ENCODE measurements at places on chromosomes 5 and 9.

DNA sequence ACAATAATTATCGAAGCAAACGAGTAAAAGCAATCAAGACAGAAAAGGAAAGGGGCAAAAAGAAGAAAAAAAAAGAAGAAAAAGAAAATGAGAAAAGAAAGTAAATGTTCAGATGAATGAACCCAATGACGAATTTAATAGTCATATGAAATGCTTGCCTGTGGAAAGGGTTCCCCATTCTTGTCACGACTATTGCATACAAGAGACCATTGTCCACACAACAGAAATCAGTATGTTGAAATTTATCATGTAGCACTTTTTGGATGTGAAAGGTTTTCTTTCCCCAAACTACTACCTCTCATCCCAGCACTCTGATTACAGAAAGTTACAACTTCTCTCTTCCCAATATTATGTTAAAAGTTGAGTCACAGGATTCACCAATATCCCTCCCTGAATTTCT, 162.4 kb downstream of the ZDHHC21 start:
- DNase-seq, result no peak

DNA sequence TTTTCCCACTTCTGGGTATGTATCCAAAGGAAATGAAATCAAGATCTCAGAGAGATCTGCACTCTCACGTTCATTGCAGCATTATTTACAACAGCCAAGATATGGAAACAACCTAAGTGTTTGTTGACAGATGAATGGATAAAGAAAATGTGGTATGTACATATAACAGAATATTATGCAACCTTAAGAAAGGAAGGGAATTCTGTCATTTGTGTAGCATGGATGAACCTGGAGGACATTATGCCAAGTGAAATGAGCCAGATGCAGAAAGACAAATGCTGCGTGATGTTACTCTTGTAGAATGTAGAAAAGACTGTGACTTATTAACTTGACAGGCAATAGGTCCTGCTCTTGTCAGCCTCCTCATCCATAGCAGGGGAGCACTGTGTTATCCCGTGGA, 31.4 kb downstream of the PPARGC1B start:
- DNase-seq, result no peak

DNA sequence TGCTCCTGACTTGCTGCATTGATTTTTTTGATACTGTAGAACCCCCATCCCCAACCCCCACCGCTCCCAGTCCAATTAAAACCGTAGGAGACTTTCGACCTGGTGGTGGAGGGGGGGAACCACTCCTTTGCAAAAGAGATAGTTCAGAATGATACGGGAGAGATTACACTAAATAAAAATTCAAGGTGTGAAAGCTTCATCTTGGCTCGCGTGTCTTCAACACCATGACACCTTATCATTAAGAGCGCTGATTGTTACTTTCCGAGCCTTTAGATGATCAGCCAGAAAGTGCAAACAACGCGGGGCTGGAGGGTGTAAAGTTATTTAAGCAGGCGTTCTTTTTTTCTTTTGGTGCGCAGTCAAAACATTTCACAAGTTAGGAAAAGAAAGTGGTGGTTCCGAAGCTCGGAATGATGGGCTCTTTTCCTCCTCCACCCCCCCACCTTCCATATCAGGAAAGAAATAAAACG, 1.3 kb upstream of the ZNF462 start:
- no peak for DNase-seq

DNA sequence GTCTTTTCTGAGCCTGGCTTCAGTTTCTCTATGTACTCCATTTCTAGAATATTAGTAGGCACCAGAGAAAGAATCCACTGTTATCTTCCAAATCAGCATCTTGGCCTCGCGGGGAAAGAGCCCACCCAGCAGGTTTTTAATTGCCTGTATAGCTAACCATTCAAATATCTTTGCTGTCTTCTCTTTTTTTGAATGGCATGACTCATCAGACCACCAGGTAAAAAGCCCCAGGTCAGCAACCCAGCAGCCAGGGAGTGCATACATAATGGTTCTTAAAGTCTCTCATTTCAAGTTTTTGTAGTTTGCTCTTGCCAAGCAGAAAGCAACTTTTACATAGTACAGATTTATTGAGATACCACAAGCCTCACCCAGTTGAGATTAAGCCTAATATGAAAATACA, 50.7 kb downstream of the TMEM167A start:
- DNase-seq, result no peak

DNA sequence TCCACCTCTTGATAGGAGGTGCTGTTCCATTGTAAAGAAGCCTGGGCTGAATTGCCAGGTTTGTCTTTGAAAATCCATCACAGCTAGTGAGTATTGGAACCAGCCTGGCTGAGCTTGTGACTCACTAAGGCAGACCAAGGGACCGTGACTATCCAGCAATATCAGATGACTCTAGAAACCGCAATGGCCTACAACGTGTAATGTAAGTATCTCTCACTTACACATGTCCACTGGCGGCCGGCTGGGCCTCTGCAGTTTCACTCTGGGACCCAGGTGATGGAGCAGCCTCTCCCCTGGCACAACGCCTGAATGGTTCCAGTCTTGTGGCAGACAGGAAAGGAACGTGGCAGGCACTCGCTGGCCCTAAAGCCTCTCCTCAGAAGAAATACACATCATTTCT, 3.1 kb upstream of the HRH2 start:
- no peak for DNase-seq

GRCh38 chr9:137951597-137952490, 74.3 kb downstream of the CACNA1B start:
- no peak for DNase-seq

- DNase-seq, result peak; percentile 66
Observed at GRCh38 chr9:137502008-137502911, 43.1 kb upstream of the NSMF start.

GRCh38 chr9:15935661-15936305, 382.9 kb downstream of the CCDC171 start:
- no peak for DNase-seq

- no peak for DNase-seq
Observed at GRCh38 chr5:174531782-174532191, 192.6 kb upstream of the MSX2 start.

GRCh38 chr5:32329395-32329834, 16.7 kb upstream of the MTMR12 start:
- DNase-seq, result peak; percentile 58

- DNase-seq, result no peak
Observed at GRCh38 chr5:62661126-62661525, 82.5 kb downstream of the LRRC70 start.

GRCh38 chr5:7881091-7881490, 12.1 kb downstream of the MTRR start:
- DNase-seq, result no peak

GRCh38 chr9:68727636-68728035, 22.6 kb downstream of the PIP5K1B start:
- no peak for DNase-seq

DNA sequence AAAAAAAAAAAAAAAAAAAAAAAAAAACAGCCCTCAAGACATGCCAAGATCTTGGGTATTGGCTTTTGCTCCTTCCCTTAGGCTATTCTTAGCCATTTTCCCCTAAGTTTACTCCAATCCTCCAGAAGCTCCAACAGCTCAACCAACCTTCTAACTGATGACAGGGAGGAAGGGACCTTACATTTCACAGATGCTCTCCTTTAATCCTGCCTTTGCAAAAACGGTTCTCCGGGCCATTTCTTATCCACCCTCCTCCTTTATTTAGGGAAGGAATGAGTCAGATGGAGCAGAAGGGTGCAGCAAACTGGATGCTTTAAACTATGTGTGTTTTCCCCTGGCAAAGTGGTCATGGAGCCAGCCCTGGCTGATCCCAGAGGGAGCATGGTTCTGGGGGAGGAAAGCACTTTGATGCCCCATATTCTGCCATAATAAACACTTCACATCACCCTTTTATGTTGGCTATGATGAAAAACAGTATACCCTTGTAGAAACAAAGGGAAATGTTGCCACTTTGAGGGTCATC, 369.4 kb upstream of the DMAC1 start:
- no peak for DNase-seq

DNA sequence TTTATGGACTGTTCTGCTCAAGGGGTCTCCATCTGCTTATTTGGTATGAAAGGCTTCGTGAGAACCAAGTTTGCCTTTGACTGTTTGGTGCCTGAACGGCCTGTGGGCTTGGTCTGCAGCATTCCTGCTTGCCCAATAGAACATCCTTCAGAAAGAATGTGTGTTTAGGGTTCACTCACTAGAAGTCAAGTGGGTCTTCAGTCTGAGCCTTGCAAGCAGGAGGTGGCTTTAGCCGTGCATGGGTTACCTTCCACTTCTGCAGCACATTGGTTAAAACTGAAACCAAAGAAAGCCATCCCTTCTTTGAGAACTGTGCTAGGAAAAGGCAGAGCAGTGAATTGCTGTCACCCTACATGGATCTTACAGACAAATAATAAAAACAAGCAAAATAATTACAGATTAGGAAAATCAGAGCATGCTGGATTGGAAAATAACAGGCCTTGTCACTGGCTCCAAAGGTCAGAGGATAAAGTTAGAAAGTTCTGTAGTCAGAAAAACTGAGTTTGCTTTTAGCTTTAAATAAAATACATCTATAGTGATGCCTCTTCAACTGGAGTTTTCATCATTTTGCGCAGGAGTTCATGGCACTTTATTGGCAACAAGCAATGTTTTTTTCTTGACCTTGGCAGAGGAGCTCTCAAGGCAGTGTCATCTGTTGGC, 16.6 kb downstream of the WWC1 start:
- DNase-seq, result no peak

- no peak for DNase-seq
Observed at GRCh38 chr5:167479779-167480178, 811.7 kb upstream of the WWC1 start.

GRCh38 chr5:69217151-69217511, 17.6 kb upstream of the CDK7 start:
- no peak for DNase-seq

DNA sequence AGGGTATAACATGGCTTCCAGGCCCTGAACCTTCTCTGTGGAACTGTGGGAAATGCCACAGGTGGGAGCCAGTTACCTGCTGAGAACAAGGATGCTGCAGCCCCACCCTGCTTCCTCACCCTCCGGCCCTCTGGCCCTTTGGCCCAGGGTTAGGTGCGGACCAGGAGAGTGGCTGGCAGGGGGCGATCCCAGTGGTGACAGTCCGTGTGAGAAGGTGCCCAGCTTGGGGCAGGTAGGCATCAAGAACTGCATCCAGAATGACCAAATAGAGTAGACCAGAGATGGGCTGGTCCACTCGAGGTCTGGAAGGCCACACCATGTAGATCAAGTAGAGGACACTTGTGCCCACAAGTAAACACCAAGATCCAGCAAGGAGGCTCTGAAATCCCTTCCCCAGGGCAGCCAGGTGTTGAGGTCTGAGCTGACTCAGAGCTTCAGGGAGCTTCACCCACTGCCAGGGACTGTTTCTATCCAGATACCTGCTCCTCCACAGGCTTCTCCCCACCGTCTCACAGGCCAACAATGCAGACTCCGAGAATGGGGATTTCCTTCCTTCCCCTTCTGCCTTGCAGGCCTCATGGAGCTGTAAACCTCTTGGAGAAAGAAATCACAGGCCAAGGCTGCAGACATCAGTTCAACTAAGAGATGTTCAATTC, 61.4 kb upstream of the ZSWIM6 start:
- DNase-seq, result no peak

GRCh38 chr5:96624596-96624995, 37.6 kb upstream of the CAST start:
- no peak for DNase-seq

- DNase-seq, result no peak
Observed at GRCh38 chr9:137783521-137783920, 94.1 kb upstream of the CACNA1B start.

DNA sequence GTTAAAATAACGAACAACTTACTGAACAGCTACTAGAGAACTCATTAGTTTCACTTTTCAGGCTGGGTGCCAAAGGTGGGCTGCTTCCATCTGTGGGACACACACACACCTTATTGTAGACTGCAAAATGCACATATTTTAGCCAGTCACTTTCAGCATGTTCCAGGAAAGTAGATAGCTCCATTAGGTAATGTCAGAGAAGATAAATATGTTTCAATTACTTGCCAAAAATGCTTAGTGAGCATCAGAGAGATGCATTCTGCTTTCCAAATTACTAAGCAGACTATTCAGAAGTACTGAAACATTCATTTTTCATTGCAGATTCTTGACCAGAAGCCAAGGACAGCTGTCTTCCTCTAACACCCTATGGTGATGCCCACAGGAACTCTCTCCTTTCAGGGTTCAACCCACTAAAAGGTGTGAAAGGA, 56.2 kb upstream of the APC start:
- DNase-seq, result no peak

- no peak for DNase-seq
Observed at GRCh38 chr5:95615164-95615467, 4.8 kb upstream of the GPR150 start.

DNA sequence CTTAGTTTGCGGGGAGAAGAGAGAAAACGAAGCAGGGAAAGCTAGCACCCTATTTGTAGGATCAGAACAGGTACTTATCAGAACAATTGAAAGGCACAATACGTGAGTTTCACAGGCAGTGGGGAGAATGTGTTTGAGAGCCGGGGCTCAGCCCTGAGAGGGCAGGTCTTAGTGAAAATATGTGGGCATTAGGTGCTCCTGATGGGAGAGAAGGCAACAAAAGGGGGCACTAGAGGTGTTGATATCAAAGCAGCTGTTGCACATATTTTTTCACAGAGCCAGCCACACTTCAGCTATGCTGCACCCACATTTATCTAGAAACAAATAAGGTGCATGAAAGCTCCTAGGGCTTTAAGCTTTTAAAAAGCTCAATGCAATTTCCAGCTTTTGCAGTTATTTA, 99.7 kb upstream of the MAN2A1 start:
- no peak for DNase-seq

DNA sequence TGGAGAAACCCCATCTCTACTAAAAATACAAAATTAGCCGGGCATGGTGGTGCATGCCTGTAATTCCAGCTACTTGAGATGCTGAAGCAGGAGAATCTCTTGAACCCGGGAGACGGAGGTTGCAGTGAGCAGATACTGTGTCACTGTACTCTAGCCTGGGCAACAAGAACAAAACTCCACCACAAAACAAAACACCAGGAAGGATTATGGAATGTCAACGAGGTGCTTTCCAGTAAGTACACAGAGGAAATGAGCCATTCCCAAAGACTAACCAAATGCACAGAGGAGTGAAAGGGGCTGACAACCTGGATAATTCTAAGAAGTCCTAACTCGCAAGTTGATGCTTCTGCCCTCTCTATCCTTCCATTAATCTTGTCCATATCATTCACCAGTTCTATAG, 126.1 kb upstream of the RETREG1 start:
- no peak for DNase-seq

GRCh38 chr9:26735160-26735559, 157.4 kb downstream of the CAAP1 start:
- no peak for DNase-seq

- peak; percentile 32 for DNase-seq
Observed at GRCh38 chr5:135398160-135398854, 724 bp downstream of the MACROH2A1 start.

- no peak for DNase-seq
Observed at GRCh38 chr9:37906312-37907239, 2.6 kb upstream of the SLC25A51 start.

GRCh38 chr9:126058011-126058531, 268.6 kb upstream of the MVB12B start:
- no peak for DNase-seq

- no peak for DNase-seq
Observed at GRCh38 chr9:111948951-111949350, 52.3 kb downstream of the UGCG start.

- DNase-seq, result no peak
Observed at GRCh38 chr9:71544464-71544863, 223.8 kb downstream of the CEMIP2 start.

All from GM12892 (cell line).